NCI-H1048 (cell line): ENCODE measurements at places on chromosomes 1 and 21.

- no peak for DNase-seq
Measured at GRCh38 chr21:17436626-17437111, 76.2 kb upstream of the CXADR start.

- DNase-seq, result no peak
Measured at GRCh38 chr1:227739636-227740035, 4.4 kb downstream of the SNAP47 start.

DNA sequence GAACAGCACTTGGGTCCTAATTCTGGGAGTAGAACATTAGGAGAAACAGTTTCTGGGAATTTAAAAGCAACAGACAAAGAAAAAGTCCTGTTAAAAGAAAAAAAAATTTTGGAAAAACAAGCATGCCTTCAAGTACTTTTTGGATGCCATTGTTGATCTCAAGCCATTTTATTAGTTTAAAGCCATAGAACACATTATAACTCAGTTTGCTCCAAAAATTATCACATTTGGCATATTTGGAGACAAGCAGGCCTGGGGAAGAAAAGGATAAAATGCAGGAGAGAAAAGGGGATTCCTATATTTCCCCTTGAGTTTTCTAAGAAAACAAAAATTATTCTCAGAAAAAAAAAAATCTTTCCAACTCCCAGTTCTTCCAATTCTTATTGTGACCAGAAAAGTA lies 146.8 kb downstream of the TENT5C start:
- no peak for DNase-seq

- no peak for DNase-seq
Measured at GRCh38 chr1:89203166-89203565, 4.4 kb upstream of the GBP4 start.

GRCh38 chr1:157523774-157524493 lies 28.4 kb downstream of the FCRL5 start:
- no peak for DNase-seq

GRCh38 chr21:44051462-44051941 lies 39.4 kb downstream of the TRAPPC10 start:
- DNase-seq, result no peak

DNA sequence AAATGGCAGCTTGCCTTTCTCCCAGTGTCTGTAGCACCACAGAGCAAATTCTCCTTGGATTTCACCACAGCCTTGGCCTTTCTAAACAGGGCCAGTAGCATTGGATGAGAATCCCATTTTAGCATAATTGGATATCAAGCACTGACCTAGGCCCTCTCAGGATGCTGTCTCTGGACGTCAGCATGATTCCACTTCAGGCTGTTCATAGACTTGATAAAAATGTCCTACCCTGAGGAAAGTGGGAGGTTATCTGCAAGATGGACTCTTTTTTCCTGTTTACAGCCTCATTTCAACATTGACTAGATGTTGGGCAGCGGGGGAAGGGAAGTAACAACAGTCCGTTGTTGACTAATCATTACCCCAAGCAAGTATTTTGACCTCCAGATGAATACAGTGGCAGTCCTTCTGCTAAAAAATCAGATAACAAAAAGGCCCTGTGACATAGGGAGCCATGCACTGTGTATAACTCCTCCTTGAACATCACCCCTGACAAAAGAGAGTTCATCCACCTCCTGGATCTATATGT lies 5.2 kb downstream of the NPL start:
- DNase-seq, result no peak

DNA sequence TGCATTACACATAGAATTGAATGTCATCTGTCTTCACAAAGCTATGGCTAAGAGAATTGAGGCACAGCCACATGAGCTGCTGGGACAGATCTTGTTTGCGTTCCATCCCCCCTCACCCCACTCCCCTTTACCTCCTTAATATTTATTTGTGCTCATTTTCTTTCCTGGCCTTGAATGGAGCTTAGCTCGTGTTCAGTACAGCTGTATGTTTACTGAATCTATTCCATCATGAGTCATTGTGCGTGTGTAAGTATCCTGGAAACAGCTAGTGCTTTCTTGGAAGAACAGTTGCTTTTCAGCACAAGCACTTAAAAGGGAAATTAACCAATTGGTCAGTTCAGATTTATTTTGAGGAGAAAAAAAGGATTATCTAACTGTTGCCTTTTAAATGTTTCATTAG lies 14.7 kb downstream of the PROX1 start:
- DNase-seq, result no peak

- DNase-seq, result no peak
Measured at GRCh38 chr1:22133247-22133930, 9.5 kb downstream of the WNT4 start.

GRCh38 chr1:52166996-52167753 lies 25.3 kb downstream of the ZFYVE9 start:
- no peak for DNase-seq

GRCh38 chr1:37862330-37862729 lies 2.9 kb upstream of the MTF1 start:
- DNase-seq, result no peak

GRCh38 chr1:224287714-224288113 lies 42.3 kb downstream of the NVL start:
- no peak for DNase-seq

- no peak for DNase-seq
Measured at GRCh38 chr1:229273507-229274232, 2.8 kb downstream of the RAB4A start.

GRCh38 chr21:40647706-40648105 lies 199.3 kb downstream of the DSCAM start:
- no peak for DNase-seq

DNA sequence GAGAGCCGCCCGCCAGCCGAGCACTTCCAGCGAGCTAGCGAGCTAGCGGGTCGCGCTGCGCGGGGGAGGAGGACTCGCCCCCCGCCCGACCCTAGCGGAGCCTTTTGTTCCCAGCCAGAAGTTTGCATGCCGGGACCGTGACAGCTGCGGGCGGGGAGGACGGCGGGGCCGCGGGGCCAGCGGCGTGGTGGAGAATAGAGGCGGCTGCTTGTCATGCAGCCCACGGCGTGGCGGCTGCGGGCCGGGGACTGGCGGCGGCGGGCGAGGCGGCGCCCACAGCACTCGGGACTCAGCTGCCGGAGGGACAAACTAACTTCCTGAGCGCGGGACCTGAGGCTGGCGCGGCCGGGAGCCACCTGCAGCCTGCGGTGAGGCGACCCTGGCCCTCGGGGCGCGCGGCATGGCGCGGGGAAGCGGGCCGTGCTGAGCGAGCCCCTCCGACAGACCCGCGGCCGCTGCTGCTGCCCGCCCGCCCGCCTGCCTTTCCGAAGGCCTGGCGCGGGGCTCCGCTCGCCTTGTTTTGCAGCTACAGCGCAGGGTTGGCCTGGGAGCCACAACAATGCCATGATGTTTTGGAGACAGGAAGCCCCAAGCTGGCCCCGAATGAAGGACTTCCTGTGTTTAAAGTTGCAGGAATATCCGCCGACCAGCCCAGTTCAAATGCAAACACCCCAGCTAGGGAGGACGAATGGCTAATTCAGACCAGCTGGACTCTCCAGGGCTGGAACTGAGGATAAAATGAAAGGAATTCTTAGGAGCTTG lies 82.2 kb upstream of the BMP8A start:
- DNase-seq, result no peak

GRCh38 chr1:235511470-235512240 lies 7.4 kb upstream of the B3GALNT2 start:
- no peak for DNase-seq

GRCh38 chr1:10250663-10251062 lies 40.3 kb downstream of the KIF1B start:
- no peak for DNase-seq

DNA sequence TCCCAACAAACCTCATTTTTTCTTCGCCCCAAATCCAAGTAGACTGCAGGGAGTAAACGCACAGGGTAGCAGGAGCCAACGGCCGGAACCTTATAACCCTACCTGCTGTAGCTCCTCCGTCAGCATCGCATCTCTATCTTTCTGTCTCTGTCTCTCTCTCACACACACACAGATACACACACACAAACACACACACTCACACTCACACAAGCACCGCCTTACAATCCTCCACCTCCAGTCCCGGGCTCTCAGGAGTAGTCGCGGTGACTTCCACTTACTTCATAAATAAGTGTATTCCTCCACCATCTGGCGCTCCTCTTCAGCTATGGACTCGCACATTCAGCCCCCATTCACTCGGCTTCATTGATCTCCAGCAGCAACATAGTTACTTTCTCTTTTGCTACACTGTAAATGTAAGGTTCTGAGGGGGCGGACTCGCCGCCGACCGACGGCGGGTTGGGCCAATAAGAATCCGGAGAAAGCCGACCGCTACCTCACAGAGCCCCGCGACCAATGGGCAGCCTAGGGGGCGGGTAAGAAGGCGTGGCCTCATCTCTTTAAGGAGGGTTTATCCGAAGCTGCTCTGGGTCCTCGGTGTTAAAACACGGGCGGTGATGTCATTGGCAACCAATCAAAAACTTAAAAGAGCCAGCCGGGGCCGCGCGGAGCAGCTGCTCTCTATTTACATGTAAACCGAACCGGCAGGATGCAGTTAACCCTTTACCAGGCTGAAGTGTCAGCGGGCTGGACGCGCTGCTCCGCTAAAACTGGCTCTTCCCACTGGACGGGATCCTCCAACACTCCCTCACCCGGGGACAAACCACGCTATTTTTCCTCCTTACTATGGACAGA lies at the start of gene DUSP10:
Gene DUSP10 (minus strand): TSS at position 387 of the 852 bp plus-strand sequence. CDS start 2,345 bp downstream, outside the sequence.
- DNase-seq, result peak; percentile 100

GRCh38 chr21:15209224-15209623 lies 144.4 kb upstream of the NRIP1 start:
- no peak for DNase-seq

DNA sequence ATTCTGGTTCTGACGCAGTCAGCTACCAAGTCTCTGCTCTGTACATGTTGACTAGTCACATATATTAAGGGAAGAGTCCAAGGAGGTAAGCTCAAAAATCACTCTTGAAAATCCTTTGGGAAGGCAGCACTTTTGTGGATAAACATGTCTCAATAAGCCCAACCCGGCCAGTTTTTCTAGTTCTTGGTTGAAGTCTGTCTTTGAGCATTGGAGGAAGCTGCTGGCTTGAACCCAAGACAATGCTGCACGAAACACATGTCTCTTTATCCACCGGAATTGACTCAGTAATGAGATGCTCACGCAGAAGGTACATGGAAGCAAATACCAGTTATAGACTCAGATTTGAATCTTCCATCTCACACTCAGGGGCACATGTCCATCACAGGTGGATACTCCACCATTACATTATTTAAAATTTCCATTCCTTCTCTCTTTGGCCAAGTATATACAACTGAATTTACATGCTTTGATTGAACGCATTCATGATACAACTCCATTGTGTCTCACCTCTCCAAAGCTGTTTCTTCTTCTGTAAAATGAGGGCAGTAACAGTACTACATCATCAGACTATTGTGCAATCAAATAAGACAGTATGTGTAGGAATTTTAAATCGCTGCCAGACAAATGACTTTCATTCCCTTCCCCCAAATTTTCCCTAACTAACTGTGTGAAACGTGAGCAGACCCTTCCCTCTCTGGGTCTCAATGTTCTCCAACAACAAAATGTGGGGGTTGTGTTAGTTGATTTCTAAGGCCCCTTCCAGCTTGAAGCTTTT lies 9.6 kb upstream of the GUCA2A start:
- DNase-seq, result no peak

- no peak for DNase-seq
Measured at GRCh38 chr1:204094856-204095634, 22.1 kb downstream of the SOX13 start.

GRCh38 chr1:41783189-41783639 lies 135.5 kb downstream of the HIVEP3 start:
- DNase-seq, result no peak

- no peak for DNase-seq
Measured at GRCh38 chr1:1422465-1423244, 1.6 kb upstream of the ANKRD65 start.

GRCh38 chr21:40335704-40336103 lies 468.5 kb downstream of the PCP4 start:
- DNase-seq, result no peak

GRCh38 chr1:11940260-11940921 lies 5.9 kb downstream of the PLOD1 start:
- DNase-seq, result no peak

GRCh38 chr1:22830757-22831340 lies 120.2 kb downstream of the EPHB2 start:
- no peak for DNase-seq

DNA sequence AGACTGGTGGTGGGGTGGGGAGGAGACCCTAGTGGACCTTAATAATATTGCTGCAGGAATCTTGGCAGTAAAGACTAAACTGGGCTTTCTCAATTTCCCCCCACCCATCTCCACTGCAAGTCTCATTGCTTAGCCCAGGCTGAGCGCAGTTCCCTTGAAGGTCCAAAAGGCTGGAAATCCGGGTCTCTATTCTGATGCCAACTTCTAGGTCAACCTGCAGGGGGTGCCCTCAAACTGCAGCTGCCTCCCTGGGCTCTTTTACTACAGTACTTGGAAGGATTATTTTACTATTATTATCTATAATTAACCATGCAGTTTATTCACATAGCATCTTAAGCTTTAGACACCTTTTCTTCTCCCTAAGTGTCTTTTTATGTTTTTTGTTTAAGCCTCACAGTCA lies 85.4 kb upstream of the WARS2 start:
- DNase-seq, result no peak

DNA sequence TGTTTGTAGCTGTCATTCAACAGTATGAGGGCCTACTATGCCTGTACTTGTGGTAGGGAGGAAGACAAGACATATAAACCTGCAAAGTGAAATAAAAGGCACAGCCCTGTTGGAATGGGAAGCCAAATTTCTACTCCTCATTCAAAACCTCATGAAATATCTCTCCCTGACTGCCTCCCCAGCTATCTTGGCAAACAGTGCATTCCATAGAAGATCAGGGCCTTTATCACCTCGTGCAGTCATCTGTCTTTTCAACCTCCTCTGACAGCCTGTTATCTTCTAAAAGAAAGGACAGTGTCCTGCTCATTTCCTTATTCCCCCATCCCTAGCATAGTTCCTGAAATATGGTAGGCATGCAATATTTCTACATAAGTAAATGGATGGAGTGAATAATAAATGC lies 71.0 kb downstream of the SH3GLB1 start:
- no peak for DNase-seq

DNA sequence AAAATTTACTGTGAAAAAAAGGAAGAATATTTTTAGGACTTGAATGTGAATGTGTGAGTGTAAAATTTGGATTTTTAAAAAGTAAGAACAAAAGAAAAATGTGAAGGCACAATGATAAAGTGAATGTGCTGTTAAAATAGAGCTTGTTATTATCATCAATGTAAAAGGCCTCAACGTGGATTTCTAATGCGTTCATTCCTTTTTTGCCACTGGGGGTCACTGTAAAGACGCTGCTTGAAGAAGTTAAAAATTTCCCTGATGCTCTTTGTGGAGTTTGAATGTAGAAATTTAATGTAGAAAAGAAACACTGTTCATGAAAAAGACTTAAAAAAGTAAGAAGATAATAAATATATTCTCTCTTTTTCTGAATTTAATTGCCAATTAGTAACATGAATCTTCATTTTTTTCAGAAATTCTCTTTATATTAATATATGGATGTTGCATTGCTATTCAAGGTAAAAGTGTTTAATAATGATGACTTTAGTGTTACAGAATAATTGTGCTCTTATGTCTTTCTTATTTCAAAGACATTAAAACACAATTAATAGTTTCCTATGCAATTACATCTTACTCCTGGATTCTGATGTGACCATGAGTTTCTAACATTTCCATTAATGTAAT lies 161.5 kb downstream of the DNM3 start:
- peak; percentile 63 for DNase-seq

GRCh38 chr1:15444468-15445389 lies 6.5 kb downstream of the CTRC start:
- DNase-seq, result no peak
